ENCODE measurements at places on chromosomes 2 and 18.

GRCh38 chr2:202932425-202933138 lies 20.5 kb downstream of the CARF start:
- no peak for DNase-seq

DNA sequence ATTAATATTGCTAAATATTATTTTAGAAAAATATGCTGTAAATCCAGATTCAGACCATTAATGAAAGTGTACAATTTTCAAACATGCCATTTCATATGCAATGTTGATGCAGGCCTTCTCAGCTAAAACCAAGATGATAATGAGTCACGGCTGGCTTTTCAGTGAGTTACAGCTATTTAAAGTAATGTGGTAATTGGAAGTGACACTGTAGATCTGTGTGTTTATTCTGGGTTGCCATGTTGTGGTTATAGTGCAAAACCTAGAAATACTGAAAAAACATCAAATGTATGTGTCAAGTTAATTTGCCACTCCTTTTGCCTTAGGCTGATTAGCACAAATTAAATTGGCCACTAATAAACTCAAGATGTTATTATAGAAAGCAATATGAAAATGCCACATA lies 506.6 kb downstream of the ERBB4 start:
- DNase-seq, result no peak

DNA sequence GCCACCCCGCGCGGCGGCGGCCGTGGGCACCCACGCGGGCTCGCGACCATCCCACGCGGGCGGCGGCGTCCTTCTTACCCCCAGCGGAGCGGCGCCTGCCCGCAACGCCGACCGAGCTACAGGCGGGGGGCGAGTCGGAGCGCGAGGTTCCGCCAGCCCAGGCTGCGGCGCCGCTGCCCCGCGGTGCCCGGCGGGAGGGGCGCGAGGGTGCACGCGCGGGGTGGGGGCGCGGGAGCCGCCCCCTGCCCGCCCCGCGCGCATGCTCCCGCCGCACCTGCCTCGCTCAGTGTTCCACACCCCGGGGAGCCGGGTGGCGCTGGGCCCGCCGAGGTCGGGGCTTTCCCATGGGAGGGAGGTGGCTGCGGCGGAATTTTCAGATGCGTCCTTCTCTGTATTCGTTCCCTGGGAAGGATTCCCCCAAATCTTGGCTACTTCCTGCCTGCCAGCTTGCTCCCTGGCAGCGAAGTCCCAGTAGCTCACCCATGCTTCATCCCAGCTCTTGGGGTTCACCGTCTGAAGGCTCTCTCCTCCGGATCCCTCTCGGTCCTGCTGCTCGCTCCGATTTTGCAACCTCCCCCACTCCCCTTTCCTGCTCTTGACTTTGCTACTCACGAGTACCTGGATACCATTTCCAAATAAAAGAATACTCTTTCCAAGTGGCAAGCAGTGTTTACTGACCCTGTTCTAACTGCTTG lies at the start of gene L3MBTL4:
Gene L3MBTL4, minus strand, starts transcription at position 189 of the 695 bp plus-strand sequence. CDS start 103,286 bp downstream, outside the sequence.
- no peak for DNase-seq

DNA sequence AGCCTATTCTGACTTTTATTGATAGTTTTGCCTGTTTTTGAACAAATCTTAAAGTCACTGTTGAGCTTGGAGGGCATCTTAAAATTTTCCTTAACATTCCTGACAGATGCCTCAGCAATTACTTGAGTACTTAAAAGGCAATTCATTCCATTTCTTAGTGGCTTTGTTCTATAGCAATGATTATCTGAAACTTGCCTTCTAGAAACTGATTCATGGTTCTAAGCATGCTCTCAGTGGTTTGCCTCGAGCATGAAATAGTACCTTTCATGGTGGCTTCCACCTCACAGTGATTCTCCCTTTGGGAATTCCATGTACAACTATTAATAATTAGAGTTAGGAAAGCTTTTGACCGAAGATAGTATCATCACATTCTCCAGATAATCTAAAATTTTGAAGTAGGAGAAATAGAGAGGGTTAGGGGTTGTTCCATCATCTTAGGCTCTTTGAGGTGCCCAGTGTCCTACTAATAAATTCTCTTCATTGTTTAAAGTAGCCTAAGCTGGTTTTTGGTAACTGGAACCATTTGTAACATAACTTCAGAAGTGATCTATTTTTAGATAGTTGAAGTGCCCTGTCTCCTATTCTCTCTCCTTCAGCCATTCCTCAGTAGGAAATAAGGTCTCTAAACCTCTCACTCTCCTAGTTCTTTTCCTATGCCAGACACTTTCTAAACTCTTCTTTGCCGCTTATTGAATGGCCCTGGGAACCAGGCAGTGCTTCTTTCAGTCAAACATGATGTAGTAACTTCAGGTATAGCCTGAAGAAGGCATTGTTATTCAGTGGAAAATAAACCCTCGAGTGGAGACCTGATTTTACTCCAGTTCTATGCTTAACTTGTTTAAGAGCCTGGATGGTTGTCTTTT lies 156.1 kb downstream of the HAUS1 start:
- DNase-seq, result no peak

DNA sequence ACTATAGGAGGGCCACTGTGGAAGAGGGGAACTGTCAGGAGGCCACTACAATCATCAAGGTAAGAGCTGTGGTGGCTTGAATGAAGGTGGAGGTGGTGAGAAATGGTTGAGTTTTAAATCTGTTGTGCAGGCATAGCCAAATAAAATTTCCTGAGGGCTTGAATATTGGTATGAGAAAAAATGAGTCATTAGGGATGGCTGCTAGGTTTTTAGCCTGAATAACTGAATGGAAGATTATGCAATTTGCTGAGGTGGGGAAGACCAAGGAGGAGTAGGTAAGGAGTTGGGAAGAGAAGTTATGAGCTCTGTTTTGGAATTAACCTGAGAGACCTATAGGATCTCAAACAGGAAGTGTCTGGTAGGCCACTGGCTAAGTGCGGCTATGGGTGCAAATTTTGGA lies 84.0 kb downstream of the KLHL14 start:
- no peak for DNase-seq

DNA sequence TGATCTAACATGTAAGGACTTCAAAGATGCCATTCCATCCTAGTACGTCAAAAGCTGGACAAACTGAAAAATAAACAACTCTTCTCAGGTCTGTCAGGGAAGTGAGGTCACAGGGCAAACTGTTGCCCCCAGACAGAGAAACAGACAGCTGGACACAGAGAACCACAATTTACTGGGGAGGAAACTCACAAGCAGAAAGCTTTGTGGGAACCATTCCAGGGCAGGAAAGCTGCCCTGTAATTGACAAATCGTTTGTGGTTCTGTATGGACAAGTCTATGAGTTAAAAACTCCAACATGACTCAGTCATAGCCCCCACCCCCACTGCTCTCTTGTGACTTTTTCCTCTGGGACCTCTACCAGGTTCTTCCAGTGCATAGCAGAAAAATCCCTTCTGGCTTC lies 28.4 kb downstream of the MCEE start:
- DNase-seq, result no peak

GRCh38 chr2:96739076-96739632 lies 710 bp downstream of the LMAN2L start:
- DNase-seq, result no peak

DNA sequence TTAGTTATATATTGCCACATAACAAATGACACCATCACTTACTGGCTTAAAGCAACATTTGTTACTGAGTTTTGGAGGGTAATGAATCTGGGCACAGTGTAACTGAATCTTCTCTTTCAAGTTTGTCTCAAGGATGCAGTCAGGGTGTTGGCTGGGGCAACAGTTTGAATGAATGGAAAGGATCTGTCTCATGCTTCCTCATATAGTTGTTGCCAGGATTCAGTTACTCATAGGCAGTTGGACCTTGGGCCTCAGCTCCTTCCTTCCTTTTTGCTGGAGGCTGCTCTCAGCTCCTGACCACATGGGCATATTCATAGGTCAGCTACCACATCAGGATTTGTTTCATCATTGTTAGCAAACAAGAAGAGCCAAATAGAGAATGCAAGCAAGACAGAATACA lies 466.1 kb upstream of the MC4R start:
- DNase-seq, result no peak

GRCh38 chr2:24855726-24856125 lies 62.5 kb downstream of the CENPO start:
- no peak for DNase-seq

DNA sequence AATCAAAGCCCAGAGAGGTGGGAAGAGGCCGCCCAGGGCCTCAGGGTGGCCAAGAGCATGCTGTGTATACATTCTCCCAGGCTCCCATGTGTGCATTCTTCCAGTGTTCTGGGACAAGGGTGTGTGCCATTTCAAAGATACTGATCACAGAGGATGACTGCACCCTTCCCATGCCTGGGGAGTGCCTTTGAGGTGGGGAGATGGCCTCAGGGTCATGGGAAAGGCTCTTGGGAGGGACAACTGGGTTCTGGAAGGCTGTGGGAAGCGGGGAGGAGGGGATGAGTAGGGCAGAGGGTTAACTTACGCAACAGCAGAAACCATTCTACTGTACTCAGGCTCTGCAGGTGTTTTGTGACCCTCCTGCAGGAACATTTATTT lies 40.9 kb downstream of the KLHL29 start:
- DNase-seq, result no peak

DNA sequence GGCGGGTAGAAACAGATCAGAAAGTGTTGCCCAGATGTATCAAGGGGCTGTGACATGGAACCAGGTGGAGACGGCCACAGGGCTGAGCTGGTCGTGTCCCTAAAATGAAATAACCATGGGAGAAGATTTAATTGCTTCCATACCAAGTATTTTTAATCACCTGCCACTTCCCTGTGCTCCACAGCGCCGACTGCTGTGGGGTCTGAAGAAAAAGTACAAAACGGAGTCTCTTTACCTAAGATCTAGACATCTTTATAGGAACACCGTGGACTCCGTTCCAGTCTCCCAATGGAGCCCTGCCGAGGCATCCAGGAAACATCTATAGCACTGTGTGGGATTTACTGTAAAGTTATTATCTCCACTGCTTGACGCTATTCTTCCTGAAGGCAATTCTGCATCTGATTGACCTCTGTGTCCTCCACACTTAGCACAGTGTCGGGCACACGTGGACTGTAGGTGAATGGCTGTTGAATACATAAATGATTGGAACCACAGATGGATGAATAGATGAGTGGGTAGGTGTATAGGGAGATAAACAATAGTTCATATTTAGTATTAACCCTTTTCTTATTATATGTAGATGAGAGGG lies 21.6 kb upstream of the GYPC start:
- DNase-seq, result no peak
